ENCODE measurements at places on chromosomes 16 and 17.

DNA sequence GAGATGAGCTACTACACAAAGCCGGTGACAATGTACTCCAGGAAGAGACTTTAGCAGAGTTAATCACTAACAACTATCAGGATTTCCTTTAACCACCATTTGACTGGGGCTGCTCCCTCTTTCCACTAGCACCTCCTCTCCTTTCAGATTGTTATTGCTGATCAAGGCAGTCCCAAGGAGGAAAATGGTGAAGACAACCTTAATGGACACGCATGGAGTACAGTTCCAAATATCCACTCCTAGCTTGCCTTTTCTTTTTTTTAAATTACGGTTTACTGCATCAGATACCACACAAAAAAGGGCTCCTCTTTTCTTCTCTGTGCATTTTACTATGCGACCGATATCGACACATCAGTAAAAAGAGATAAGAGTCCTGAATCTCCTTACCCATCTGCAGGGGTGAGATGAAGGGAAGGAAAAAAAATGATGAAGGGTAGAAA, 30.9 kb downstream of the FAM222B start:
- DNase-seq: peak; percentile 54

DNA sequence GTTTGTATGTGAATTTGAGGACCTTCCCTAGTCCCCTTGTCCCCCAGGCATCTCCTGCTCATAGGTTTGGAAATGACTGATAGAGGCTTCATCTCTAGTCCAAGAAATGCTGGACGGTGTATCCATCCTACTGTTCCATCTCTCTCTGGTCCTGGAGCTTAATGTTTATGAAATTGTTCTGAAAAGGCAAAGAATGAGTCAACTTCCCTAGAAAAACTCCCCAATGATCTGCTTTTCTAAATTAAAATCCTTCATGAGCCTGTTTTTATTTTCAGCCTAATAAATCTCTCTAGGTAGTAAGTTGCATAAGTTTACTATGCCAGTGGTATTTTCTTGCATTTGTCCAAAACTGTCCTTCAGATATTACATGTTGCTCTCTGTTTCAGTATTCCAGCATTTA, 2.1 kb upstream of the IGSF6 start:
- no peak for DNase-seq

- DNase-seq: no peak
Observed at GRCh38 chr17:2191227-2191626, 112.4 kb downstream of the SMG6 start.

- DNase-seq: no peak
Observed at GRCh38 chr17:27906623-27907022, 13.5 kb upstream of the LYRM9 start.

GRCh38 chr16:76780556-76780955, 410.4 kb upstream of the MON1B start:
- no peak for DNase-seq

- DNase-seq: no peak
Observed at GRCh38 chr17:64092952-64093451, 36.9 kb downstream of the ERN1 start.

DNA sequence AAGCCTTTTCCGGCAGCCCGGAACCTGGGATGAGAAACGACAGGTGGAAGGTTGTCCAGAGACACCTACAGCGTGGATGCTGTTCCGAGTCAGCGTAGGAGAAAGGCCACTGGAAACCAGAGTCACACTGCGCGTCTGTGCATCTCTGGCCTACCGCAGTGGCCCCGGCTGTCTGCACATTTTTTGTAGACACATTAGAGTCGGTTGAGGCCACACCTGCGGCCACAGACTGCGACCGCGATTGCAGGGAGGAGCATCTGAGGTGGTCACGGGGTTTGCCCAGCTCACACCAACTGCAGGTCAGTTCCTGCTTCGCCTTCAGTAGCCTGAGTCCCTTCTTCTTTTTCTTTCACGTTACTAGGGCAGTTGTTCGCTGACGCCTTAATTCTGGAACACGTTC, 52.4 kb downstream of the WDR45B start:
- DNase-seq: no peak

- no peak for DNase-seq
Observed at GRCh38 chr16:4381072-4381934, 9.7 kb downstream of the VASN start.

- DNase-seq: no peak
Observed at GRCh38 chr17:7224661-7225111, 4.9 kb downstream of the ACADVL start.

GRCh38 chr17:39705786-39706348, 6.0 kb downstream of the ERBB2 start:
- DNase-seq: no peak

DNA sequence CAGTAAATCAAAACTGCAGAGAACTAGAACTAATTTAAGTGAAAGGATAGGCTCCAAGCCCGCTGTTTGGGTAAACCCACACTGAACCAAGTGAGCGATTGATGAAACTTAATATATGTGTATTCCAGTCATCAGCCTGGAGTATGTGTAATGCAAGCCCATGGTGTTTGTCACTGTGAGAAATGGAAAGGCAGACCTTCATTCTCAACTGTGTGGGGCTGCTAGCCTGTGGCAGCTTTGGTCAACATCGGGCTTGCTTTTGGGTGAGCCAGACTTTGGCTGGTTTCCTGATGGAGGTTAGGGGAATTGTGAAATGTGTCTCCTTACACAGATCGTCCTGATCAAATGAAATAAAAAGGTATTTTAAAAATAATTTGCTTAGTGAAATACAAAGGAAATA, 279.9 kb downstream of the IRX3 start:
- DNase-seq: no peak

- DNase-seq: no peak
Observed at GRCh38 chr17:35679007-35679682, 52.3 kb upstream of the RASL10B start.

DNA sequence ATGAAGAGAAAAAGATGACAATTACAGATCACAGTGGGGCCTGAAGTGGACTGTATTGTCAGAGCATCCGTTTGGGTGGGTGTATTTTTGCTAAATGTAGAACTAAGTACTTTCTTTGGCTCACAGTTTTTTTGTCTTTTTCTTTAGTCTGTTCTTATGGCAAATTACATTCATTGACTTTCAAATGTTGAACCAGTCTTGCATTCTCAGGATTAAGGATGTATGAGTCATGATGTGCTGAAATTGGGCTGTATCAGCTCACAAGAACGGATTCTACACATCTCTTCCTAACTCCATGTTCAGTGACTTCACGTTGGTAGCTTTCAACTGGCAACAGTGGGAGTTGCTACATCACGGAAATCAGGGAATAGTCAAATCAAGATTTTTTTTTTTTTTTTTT, 66.5 kb downstream of the TEX2 start:
- DNase-seq: peak; percentile 88

GRCh38 chr16:60902114-60902513, 1134.1 kb downstream of the CDH8 start:
- no peak for DNase-seq

DNA sequence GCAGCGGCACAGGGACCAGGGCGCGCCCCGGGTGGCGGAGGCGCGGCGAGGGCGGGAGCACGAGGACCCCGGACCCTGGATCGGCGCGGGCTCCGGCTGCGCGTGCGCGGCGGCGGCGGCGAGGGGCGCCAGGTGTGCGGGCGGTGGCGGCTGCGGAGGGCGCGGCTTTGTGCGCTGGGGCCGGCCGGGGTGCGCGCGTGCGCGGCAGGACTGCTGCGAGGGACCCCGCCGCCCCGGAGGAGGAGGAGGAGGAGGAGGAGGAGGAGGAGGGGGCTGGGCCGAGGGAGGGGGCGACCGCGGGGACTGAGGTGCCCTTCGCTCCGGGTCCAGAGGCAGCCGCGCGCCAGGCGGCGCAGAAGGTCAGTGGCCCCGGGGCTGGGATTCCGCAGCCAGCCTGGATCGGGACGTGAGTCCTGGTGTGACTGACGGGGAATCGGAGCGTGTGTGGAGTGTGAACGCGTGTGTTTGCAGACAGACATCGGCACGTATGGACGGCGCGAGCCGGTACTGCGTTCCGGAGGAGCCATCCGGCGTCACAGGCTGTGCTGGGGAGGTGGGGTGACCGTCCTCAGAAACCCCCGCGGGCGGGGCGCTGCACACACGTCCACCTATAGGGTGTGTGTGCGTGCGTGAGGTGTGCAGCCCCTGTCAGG, 19.5 kb upstream of the RAP1GAP2 start:
- no peak for DNase-seq

- peak; percentile 27 for DNase-seq
Observed at GRCh38 chr17:63775420-63775819, 1.4 kb downstream of the DDX42 start.

DNA sequence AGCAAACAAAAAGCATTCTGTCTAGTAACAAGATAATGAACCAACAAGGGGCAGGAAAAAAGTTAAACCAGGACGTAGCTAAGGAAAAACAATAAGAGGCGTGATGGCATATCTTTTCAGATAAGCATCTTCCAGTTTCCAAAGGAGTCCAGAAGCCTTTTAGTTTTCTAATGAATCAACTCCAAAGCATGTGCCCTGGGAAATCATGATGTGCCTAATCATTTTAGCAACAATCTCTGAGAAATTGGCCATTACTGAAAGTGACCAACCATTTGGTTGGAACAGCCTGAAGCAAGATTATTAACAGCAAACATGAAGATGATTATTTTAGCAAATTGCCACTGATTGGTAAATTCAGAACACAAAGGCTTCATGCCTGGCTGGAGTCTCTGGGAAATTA, 440.9 kb upstream of the MAF start:
- DNase-seq: no peak
